CD4-positive, alpha-beta T cell treated with Interleukin-12 subunit alpha and Interleukin-12 subunit beta, for 1 hour (primary cell): ENCODE measurements at places on chromosomes 5 and 9.

DNA sequence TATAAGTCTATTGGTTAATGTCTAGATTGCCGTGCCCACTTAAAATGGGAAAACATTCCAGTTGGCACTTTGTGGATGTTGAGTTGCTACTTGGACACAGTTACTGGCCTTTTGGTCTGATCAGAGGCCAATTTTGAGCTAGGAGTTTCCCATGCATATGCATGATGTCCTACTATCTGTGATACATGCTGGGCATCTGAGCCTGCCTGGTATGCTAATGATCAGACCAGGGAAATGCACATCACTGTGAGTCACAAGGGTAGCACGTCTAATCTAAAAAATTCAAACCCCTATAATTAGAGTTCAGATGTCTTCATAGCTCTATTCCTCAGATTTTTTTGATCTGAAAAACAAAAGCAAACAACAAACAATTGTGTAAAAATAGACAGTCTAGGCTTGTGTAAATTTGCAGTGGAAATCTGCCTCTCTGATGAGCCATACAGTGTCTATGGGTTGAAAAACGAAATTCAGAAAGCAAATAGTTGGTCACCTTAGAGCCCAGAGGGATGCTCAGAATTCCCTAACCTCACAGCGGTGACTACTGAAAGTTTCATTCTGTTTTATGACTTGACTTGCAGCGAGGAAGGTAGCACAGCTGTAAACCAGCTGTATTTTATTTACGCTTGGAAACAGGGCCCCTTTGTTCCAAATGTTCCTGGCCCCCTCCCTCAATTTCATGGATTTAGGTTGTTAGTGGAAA is 37.3 kb downstream of the PALM2AKAP2 start:
- no peak for DNase-seq

- DNase-seq = no peak
Measured at GRCh38 chr9:104606152-104606551, 725 bp upstream of the OR13C2 start.

DNA sequence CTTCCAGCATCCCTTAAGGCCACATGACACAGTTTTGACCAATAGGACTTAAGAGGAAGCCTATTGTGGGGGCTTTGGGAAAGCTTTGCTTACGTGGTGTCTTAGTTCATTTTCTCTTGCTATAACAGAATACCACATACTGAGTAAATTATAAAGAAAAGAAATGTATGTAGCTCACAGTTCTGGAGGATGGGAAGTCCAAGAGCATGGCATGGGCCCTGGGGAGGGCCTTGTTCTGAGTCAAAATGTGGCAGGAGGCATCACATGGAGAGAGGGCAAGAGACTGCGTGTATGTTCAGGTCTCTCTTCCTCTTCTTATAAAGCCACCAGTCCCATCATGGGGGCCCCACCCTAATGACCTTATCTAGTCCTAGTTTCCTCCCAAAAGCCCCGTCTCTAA is 68.6 kb upstream of the CPEB4 start:
- DNase-seq = no peak

GRCh38 chr5:81850501-81851357 is 99.8 kb upstream of the SSBP2 start:
- no peak for DNase-seq

DNA sequence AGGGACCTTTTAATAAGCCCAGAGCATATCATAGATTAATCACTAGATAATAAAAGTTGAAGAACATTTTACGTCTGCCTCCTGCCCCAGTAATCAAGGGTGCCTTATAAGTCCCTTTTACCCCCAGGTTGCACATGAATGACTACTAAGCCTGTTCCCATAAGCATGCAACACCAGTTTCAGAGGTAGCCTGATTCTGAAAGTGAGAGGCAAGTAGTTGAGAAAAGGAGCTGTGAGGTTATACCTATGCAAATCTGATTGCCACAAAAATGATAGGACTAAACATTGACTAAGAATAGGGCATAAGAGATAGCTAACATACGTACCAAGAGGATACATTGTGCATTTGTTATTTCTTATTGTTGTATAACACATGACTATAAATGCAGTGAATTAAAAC is 681.9 kb downstream of the ISL1 start:
- DNase-seq = no peak

- no peak for DNase-seq
Measured at GRCh38 chr5:133831491-133832224, 136.8 kb downstream of the C5orf15 start.

DNA sequence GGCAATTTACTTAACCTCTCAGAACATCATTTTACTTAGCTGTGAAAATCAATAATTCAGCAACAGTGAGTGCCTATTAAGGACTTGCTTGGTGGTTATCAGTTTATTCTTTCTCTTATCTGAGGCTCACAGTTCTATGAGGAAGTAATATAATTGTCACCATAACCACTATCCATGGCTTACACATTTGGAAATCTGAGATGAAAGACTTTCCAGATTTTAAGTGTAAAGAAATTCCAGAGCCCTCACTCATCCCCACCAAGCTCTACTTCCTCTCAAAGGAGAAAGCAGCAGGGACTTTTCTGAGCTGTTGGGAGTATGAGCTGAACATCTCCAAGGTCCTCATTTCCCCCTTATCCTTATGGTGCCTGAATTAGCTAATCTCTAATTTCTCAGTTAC is 321.5 kb downstream of the FBXL7 start:
- DNase-seq = no peak

DNA sequence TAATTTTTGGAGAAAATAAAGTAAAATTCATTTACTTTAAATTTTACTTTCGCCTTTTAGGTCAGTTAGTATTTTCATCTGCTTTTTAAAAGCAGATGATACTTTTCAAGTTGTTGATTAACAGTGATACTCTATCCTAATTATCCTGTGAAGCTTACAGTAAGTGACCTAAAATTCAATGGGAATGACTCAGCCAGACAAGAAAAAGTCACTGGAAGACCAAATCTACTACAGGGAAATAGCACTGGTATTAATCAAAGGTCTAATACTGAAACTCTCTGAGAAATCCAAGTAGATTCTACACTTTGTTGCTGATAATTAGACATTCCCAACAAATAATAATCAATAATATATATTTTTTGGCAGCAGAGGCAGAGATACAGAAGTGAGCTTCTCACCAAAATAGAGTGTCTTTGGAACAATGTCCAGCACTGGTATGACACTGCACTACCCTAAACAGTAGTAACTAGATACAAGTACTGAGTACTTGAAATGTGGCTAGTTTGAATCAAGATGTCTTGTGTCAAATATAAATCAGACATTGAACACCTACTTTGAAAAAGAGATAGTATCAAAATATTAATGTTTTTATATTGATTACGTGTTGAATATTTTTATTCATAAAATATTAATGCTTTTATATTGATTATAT is 22.8 kb upstream of the ELL2 start:
- no peak for DNase-seq

DNA sequence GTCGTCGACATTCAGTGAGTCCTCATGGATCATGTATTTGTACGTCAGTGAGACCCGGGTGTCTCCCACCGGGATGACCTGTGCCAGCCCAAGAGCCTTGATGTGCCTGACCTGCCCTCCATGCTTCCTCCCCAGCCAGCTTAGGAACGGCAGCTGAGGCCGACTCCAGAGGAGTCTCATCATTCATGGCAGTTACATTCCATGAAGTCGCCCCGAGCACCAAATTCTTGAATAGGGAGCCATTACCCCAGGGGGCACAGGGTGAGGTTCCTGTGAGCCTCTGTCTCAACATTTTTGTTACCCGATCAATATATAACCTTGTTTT is 67.8 kb downstream of the ZNF354C start:
- DNase-seq = no peak

DNA sequence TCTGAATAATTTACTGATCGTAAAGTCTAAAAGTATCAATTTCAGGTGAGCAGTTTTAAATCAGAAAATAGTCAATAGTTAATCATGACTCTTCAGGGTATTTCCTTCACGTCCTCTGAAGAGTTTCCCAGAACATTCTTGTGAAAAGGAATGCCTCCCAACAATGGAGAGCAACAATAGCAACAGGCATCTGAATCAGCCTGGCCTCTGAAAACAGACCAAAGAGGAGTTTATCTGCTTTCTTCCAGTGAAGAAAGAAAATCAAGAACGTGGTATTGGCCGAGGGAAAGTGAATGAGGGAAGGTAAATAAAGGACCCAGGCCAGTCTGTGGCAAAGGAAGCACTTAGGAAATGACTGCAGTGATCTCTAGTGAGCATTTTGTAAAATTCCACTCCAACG is 26.1 kb upstream of the RASGEF1C start:
- DNase-seq = no peak

DNA sequence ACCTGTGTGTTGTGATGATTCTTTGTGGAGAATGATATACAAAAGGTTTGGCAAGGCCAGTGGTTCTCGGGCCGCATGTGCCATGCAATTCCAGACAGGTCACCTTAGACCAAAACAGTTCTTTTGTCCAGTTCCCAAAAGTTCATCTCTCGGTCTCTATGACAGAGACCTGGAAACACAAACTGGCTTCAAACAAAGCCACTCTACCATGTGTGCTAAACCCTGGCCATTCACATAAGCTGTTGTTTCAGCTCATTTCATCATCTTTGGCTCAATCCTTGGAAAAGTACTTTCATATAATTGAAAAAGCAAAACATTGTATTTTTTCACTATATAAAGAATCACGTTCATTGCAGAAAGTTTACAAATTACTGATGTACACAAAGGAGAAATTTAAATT is 210.5 kb upstream of the SEMA6A start:
- DNase-seq = no peak

GRCh38 chr5:73120222-73121118 is at the start of gene TMEM171:
Gene TMEM171 (plus strand): TSS chr5:73120575. CDS start chr5:73123374, 2,799 bp downstream.
- DNase-seq = no peak

- peak; percentile 84 for DNase-seq
Measured at GRCh38 chr9:114681594-114682332, at the start of gene TEX48. Gene TEX48 (minus strand): TSS chr9:114682192. CDS start chr9:114671723, 10,469 bp downstream.

DNA sequence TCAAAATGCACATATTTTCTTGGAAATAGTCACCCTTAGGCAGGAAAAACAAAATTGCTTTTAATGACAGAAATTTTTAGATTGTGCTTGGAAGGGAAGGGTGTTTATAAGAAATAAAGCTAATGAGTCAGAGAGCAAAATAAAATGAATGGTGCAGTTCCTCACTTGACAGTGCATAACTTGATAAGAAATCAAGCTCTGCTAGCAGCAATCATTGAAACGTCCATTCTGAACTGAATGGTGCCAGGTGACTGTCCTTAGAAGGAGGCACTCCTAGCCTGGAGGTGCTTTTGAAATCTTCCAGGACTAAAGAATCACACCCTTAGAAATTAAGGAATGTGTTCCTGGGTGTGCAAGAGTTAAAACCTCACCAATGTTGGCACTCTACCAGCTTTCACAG is 202.5 kb downstream of the EFNA5 start:
- DNase-seq = no peak

DNA sequence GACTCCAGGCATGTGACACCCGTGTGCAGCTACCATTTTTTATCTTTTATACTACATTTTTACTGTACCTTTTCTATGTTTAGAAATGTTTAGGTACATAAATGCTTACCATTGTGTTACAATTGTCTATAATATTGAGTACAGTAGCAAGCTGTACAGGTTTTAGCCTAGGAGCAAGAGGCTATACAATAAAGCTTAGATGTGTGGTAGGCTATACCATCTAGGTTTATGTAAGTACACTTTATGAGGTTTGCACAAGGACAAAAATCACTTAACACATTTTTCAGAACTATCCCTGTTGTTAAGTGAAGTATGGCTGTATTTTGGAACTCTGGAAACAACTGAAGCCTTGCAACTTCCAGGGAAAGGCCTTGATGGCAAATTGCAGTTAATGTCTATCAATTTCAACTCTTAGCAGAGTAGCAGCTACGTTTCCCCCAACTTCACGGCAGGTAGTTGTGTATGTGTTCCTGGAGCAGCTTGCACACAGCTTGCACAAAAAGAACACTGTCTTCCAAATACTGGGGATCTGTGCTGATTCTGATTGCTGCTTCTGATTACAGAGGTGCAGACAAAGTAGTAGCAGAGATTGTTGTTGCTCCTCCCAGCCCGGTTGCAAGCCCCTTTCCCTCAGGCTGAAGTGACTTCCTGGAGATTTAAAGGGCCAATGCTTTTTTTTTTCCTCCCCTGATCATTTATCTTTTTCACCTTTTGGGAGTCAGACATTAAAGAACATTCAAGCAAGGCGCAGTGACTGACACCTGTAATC is 30.0 kb downstream of the SIL1 start:
- no peak for DNase-seq

- DNase-seq = no peak
Measured at GRCh38 chr5:137750436-137750835, 3.7 kb downstream of the HNRNPA0 start.

- no peak for DNase-seq
Measured at GRCh38 chr5:158819840-158820620, 279.7 kb downstream of the EBF1 start.

GRCh38 chr5:130759061-130759460 is 406.0 kb downstream of the HINT1 start:
- no peak for DNase-seq

DNA sequence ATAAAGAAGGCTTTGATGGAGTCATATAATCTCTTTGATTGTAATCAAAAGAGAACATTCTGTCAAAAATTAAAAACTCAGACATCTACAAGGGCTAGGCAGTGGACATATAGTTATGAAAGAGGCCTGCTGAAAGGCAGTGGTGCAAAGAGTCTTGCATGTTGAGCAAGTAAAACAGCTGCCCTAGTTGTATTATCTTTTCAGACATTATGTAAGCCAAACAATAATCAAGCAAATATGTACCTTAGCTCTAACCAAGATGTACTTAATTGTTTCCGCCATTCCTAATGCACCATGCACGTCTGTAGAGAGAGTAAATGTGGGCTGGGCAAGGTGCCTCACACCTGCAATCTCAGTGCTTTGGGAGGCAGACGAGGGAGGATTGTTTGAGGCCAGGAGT is 14.3 kb downstream of the GAPT start:
- no peak for DNase-seq

DNA sequence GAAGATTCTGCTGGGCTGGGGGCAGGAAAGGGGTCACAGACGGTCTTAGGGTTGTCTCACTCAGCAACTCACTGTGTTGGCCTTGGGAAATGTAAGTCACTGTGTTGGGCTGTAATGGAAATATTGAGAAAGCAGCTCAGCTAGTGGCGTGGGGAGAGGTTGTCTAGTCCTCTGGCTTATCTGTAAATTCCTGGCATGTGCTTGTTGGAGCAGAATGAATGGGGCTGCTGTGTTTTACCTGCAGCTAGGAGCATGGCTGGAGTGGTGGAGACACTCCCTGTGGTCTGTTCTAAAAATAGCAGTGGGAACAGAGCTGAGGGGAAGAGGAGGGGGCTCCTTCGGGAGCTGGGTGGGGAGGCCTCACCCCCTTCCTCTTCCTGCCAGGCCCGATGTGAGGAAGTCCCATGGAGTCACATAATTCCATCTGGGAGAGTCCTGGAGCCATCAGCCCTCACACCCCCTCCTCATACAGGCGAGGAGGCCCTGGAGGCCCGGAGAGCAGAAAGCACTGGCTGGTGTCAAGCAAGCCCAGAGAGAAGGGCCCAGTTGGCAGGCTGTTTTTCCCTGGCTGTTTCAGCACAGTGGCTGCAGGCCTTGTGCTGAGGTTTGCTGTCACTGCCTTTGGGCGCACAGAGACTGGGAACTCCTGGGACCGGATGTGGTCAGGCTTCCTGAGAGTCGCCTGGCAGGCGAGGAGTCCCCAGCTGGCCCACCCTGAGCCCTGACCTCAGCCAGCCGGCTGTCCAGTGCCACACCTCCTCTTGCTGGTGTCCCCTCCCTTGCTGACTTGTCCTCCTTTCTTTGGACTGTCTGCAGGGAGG is 84.9 kb downstream of the RGS3 start:
- peak; percentile 22 for DNase-seq
